ENCODE measurements at places on chromosomes 2 and 18. TPM values are rescaled to one million over a fixed set of nuclear protein-coding genes. Genes with fewer than 3 reads are reported as not detected.

- DNase-seq = no peak
These were observed 278.2 kb upstream of the COL3A1 start for GRCh38 chr2:188695953-188696352.

DNA sequence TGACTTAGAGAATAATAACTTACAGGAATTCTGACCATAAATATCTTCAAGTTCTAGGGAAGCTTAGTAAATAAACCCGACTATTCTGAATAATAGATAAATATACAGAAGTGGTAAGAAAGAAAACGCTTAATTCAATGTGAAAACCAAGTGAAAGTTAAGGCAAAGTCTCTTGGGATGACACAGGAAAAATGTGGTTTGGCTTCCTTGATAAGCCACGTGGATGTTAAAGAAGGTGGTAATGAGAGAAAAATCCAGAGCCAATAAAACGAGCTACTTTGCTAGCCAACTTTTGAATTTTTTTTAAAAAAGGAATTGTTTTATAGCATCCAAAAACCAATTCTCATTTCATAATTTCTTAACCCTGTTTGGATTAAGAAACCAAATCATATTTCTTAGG is 166.2 kb upstream of the VRK2 start:
- no peak for DNase-seq

PSMA8 gene
- polyA plus RNA-seq = not detected

ZNF396 gene
- polyA plus RNA-seq = 1.00 TPM

Measured in muscle of arm (tissue), 14 donors.